ENCODE measurements at places on chromosomes 2 and 18.
A peak's percentile ranks its signal among the peaks of the same experiment; 100 is the strongest.

DNA sequence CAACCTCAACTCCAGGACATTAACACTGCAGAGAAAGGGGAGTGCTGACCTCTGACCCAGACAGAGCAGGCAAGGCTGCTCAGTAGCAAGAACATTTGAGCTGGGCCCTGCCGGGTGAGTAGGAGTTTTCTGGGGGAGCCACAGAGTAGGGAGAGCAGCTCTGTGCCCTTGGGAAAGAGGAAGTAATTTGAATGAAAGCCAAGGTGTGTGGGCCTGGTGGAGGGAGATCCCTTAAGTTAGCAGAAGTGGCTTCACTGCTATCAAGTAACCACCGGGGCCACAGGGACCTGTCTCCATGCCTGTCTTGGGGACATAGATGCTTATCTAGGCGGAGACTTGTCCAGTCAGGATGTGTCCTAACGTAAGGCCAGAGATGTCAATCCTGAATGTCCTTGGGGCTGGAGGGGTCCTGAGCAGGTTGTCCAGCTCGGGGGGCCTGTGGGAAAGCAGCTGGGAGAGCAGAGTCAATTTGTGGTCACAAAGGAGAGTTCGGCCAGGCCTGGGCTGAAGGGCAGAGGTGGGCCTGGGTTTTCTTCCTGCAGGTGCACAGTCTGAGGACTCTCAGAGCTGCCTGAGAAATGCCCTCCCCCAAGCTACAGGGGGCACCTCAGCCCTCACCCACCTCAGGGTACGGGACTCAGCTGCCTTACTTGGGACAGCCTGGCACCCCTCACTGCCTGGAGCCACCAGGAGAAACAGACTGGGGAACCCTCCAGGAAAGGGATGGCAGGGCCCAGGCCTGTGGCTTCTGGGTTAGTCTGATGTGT lies 15.0 kb upstream of the OTOF start:
- no peak for DNase-seq

- DNase-seq = no peak
These were observed 126.1 kb downstream of the HNMT start for GRCh38 chr2:138090330-138090729.

DNA sequence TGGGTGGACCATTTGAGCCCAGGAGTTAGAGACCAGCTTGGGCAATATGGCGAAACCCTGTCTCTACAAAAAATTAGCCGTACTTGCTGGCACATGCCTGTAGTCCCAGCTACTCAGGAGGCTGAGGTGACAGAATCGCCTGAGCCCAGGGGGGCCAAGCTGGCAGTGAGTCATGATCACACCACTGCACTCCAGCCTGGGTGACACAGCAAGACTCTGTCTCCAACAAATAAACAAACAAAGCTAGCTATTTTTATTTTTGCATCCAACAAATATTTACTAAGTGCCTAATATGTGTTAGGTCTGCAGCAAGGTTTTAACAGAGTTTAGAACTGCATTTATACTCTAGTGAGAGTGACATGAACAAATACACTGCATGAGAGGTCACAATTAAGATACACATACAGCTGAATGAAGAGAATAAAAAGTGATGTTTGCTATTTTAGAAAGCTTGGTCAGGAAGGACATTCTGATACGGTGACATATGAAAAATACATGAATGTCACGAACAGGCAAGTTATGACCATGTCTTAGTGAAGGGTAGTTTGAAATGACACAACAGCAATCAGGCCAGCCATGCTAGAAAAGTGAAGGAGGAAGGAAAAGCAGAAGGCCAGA lies 83.2 kb upstream of the FRZB start:
- no peak for DNase-seq

DNA sequence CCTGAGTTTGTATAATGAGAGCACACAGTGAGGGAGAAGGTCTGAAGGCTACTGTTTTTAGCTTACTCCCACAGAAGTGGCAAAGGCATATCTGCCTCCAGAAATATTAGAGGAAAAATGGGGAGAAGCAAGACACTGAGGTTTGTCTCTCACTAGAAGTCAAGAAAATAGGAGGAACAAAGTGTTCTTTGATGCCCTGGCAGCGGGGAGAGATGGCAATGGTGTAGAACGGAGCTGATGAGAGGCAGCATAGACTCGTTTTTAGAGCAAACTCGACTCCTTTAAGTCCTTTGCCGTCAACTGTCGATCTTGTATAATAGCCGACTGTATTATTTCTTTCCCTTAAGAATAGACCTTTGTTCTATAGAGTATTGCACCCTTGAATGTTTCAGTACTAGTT lies 73.8 kb downstream of the ANKRD44 start:
- DNase-seq = peak; percentile 55

- no peak for DNase-seq
These were observed 17.1 kb upstream of the NR4A2 start for GRCh38 chr2:156349605-156350004.

- no peak for DNase-seq
These were observed 95.7 kb downstream of the BCL2 start for GRCh38 chr18:63223837-63224236.

DNA sequence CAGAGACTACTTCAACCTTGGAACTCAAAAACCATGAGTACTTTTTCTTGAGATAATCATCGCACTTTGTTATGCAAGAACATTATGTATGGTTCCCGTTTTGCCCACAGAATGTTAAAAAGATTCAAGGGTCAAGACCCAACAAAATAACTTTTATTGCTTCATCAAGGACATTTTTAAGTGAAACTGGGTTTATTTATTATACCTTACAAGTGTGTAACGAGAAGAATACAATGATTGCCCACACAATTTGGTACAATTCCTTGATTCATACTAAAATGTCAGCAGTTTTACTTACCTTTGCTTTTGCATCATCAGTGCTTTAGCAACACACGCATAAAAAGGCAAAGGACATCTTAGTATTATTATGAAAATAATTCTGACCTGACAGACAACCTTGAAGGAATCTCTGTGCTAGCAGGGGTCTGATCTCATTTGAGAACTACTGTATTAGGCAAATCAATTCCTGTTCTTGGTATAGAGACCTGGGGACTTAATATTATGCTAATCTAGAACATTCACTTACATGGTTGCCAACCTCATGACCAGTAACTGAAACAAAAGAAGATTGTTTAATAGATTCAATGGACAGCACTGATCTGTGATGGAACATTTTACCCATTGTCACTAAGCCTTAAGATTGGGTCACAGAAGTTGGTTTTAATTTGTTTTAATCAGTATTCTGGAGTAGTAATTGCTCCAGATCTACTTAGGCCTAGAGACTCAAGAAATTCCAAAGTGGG lies 16.2 kb downstream of the CCDC88A start:
- no peak for DNase-seq

DNA sequence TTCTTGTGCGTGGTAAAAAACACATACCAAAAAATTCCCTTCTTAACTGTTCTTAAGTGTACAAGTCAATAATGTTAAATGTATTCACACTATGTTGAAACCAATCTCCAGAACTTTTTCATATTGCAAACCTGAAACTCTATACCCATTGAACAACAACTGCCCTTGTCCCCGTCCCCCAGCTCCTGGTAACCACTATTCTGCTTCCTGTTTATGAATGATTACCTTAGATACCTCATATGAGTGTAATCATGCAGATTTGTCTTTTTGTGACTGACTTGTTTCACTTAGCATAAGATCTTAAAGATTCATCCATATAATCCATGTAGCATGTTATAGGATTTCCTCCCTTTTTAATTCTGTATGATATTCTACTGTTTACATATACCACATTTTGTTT lies 59.9 kb downstream of the NAT8 start:
- DNase-seq = no peak

DNA sequence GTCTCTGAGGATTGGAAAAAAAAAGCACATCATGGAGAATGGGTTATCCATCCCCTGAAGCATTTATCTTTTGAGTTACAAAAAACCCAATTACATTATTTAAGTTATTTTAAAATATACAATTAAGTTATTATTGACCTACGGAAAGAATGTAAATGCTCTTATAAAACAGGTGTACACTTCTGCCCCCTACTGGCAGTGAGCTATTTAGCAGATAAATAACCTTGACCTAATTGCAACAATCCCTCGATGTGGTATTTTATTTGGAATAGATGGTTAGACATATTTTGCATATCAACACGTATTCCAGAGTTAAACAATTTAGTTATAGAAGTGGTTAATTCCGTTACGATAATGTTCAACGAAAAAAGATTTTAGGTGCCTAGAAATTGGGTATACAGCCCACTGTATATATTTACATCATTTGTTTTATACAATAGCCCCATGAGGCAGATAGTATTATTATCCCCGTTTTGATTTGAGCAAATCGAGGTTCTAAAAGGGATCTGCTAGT lies 9.1 kb upstream of the DAW1 start:
- DNase-seq = no peak

- DNase-seq = no peak
These were observed 97.6 kb upstream of the SEC11C start for GRCh38 chr18:59041819-59042815.

- DNase-seq = no peak
These were observed 39.7 kb downstream of the GRHL1 start for GRCh38 chr2:9991221-9991620.

- DNase-seq = no peak
These were observed 1.8 kb downstream of the METTL5 start for GRCh38 chr2:169822785-169823392.

- DNase-seq = no peak
These were observed 221.8 kb upstream of the OSR1 start for GRCh38 chr2:19580264-19580663.

DNA sequence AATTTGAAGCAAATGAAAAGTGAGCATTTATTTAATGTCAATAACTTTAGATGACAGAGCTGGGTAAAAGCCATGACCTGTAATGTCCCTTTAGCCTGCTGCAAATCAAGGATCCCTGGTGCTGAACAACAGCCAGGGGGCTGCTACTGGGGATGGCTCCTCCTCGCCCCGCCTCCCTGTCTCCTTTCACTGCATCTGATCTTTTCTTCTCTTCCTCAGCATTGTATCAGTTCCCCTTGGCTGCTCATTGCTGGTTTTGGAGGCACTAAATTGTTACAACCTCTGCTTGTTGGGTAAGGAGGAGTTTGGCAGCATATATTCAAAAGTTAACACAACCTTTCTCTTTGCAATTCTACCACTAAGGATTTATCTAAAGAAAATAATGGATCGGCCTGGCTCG lies 236.3 kb upstream of the ID2 start:
- no peak for DNase-seq

- no peak for DNase-seq
These were observed 4.4 kb downstream of the ADCYAP1 start for GRCh38 chr18:908758-909724.

DNA sequence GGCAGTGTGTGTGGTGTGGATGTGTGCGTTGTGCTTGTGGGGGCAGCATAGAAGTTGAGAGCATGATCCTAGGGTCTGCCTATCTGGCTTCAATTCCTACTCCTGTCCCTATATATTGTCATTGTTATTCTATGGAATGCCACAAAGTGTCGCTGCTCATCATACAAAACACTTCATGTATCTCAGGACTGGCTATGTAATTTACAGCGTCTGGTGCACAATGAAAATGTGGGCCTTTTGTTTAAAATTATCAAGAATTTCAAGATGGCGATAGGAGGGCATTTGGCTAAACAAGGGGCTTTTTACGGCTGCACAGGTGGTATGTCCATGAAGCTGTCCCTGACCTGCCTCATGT lies 3.4 kb downstream of the SERPINB2 start:
- DNase-seq = no peak

DNA sequence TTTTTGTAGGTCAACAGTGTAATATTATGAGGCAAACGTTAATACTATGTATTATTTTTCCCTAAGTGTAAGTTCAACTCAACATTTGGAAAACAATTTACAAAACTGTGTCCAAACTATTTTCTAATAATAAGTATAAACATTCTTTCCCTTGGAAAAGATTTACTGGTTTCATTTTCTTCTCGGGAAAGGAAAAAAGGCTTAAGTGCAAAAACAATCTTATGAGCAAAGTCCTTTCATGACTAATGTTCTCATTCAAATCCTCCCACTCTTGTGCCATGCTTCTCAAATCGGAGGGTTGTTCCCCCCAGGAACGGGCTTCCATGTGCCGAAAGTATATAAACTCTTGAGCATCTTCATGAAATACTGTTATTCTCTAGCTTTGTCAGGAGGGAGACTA lies 19.8 kb upstream of the L3MBTL4 start:
- DNase-seq = no peak

DNA sequence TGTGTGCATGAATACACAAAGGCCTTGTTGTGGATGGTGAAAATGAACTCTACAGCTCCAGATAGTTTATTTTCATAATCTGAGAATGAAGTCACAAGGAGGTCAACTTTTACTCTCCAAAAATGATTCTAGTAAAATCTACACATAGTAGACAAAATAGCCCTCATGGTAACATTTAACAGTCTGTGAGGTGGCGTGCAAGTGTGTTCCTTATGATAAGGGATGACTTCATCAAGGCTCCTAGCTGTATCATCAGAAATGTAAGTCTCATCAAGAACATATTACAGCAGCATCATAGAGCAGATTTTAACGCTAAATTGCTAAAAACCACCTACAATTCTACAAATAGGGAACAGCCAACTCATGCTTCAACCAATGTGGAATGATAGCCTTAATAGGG lies 72.3 kb upstream of the RIOK3 start:
- no peak for DNase-seq

- DNase-seq = no peak
These were observed 39.4 kb downstream of the ACTR2 start for GRCh38 chr2:65267008-65267407.

GRCh38 chr2:150274108-150274507 lies 213.4 kb downstream of the RND3 start:
- DNase-seq = no peak

- no peak for DNase-seq
These were observed 72.6 kb downstream of the ACTR2 start for GRCh38 chr2:65300134-65300760.

DNA sequence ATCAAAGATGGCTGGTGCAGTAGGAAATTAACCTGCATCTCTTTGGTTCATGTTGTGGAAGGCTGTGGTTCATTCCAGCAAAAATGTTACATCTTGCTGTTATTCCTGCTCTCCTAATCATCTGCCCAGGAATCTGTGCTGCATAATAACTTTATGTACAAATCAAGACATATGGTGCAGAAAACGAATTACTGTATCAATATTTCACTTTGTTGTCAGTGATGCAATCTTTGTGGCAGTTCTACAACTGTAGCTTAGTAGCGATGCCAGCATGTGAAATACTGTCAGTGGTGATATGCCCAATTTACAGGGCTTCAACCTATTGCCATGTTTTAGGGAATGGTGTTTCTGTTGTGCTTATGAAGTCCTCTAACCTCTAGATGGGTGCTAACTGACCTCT lies 1114.7 kb downstream of the SOCS6 start:
- no peak for DNase-seq

DNA sequence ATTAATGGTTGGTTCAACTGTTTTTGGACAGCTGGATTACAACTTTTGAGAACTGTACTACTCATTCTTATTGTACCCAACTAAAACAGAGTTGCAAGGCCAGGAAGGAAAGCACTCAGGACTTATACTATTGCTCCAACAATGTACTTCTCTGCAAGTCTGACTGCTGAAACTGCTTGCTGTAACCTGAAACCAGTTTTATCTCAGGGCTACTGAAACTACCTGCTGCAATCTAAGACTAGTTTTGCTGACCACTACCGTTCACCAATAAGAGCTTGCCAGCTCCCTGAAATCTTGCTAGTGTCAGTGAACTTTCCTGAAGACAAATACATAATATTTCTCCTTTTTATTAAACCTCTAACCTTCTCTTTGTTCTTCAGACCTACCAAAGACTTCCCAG lies 157.3 kb downstream of the CDCA7 start:
- no peak for DNase-seq

- DNase-seq = no peak
These were observed 33.1 kb downstream of the RDH14 start for GRCh38 chr2:18527326-18527725.

GRCh38 chr18:41617647-41618046 lies 337.4 kb upstream of the PIK3C3 start:
- DNase-seq = no peak

Measured in CD4-positive, alpha-beta T cell (primary cell).